Cardiac muscle cell (in vitro differentiated cells and primary cell): ENCODE measurements at places on chromosomes 3 and 15. TPM values are rescaled to one million over a fixed set of nuclear protein-coding genes. Genes with fewer than 3 reads are reported as not detected.
A peak's percentile ranks its signal among the peaks of the same experiment; 100 is the strongest.

ASB14 gene
- not detected in 2 replicates for total RNA-seq

- no peaks in the 10 kb centered on the region for H3K27me3 ChIP-seq
- no peak overlapping the region for H3K4me3 ChIP-seq
- H3K4me1 ChIP-seq = no peaks in the 10 kb centered on the region
- no peak overlapping the region for H3K27ac ChIP-seq
These were observed 430.7 kb upstream of the CFAP20DC start for GRCh38 chr3:59480486-59480995.

DNA sequence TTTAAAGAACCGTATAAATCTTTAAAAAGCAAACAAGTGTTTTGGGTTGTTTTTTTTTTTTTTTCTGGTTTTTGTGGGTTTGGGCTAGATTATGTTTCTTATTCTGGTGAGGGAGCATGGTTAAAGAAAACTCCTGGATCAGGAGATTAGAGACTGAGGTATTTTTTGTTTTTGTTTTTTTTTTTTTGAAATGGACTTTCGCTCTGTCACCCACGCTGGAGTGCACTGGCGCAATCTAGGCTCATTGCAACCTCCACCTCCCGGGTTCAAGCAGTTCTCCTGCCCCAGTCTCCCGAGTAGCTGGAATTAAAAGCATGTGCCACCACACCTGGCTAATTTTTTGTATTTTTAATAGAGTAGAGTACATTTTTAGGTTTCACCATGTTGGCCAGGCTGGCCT lies 95.2 kb downstream of the SLMAP start:
- peaks cover 6% of the 10 kb centered on the region for H3K36me3 ChIP-seq
- no peak for DNase-seq
- H3K27ac ChIP-seq = no peak overlapping the region
- no peak overlapping the region for H3K4me3 ChIP-seq
- no peaks in the 10 kb centered on the region for H3K27me3 ChIP-seq

DNA sequence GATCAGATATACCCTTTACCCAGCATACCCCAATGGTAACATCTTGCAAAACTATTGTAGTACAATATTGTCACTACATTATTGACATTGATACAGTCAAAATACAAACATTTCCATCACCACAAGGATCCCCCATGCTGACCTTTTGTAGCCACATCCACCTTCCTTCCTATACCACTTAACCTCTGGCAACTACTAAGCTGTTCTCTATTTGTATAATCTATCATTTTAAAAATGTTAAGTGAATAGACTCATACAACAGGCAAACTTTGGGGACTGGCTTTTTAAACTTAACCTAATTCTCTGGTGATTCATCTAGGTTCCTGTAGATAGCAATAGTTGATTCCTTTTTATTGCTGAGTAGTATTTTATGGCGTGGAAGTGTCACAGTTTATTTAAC lies 29.6 kb upstream of the IFT57 start:
- H3K27me3 ChIP-seq = no peaks in the 10 kb centered on the region
- H3K4me3 ChIP-seq = no peak overlapping the region
- DNase-seq = no peak
- no peaks in the 10 kb centered on the region for H3K4me1 ChIP-seq
- no peak overlapping the region for H3K27ac ChIP-seq

GRCh38 chr3:137990427-137990826 lies 19.5 kb upstream of the CLDN18 start:
- no peak overlapping the region for H3K27ac ChIP-seq
- no peak for DNase-seq
- H3K36me3 ChIP-seq = no peaks in the 10 kb centered on the region
- H3K4me3 ChIP-seq = no peak overlapping the region
- peaks cover 10% of the 10 kb centered on the region for H3K4me1 ChIP-seq
- no peaks in the 10 kb centered on the region for H3K27me3 ChIP-seq

GRCh38 chr3:17431004-17431403 lies 311.4 kb downstream of the TBC1D5 start:
- no peaks in the 10 kb centered on the region for H3K36me3 ChIP-seq
- H3K4me1 ChIP-seq = no peaks in the 10 kb centered on the region
- DNase-seq = peak; percentile 23
- H3K4me3 ChIP-seq = no peak overlapping the region
- no peaks in the 10 kb centered on the region for H3K27me3 ChIP-seq

- H3K36me3 ChIP-seq = no peaks in the 10 kb centered on the region
- peak overlapping the region; percentile 100 for H3K27ac ChIP-seq
- peak; percentile 64 for DNase-seq
- H3K27me3 ChIP-seq = no peaks in the 10 kb centered on the region
These were observed 514 bp downstream of the IGF2BP2 start for GRCh38 chr3:185824051-185825005.
